ENCODE measurements at places on chromosomes 6 and 20. TPM values are rescaled to one million over a fixed set of nuclear protein-coding genes. Genes with fewer than 3 reads are reported as not detected.

DNA sequence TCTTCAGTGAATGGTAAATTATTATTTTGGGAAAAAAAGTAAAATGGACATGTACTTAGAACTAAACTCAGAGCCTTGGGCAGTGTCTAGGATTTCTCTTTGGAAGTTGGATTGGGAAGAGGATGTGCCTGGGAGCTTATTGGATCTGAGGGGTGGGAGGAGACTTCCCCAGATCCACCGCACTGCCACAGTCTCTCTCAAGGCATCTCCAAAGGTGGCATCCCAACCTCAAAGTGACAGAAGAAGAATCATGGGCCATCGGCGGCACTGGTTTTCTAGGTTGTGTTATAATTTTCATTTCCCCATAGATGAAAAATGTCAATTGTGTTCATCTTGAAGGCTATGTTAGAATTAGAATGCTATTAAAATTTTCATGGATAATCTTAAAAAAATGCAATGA, 66.8 kb upstream of the CD93 start:
- DNase-seq = no peak

DNA sequence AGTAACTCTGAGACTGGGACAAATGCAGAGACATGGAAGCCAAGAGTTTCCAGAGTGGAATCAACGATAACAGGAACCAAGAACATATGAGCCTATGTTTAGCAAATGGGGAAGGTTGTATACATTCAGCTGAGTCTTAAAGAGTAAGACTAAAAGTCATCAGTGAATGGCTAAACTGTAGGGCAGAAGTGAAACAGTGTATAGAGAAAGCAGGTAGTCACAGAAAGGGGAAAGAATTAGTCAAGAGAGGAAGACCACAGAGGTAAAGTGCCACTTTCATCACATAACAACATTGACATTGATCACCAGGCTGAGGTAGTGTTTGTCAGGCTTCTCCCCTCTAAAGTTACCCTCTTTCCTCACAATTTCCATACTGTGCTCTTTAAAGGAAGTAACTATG, 306.5 kb upstream of the SPTLC3 start:
- no peak for DNase-seq

DNA sequence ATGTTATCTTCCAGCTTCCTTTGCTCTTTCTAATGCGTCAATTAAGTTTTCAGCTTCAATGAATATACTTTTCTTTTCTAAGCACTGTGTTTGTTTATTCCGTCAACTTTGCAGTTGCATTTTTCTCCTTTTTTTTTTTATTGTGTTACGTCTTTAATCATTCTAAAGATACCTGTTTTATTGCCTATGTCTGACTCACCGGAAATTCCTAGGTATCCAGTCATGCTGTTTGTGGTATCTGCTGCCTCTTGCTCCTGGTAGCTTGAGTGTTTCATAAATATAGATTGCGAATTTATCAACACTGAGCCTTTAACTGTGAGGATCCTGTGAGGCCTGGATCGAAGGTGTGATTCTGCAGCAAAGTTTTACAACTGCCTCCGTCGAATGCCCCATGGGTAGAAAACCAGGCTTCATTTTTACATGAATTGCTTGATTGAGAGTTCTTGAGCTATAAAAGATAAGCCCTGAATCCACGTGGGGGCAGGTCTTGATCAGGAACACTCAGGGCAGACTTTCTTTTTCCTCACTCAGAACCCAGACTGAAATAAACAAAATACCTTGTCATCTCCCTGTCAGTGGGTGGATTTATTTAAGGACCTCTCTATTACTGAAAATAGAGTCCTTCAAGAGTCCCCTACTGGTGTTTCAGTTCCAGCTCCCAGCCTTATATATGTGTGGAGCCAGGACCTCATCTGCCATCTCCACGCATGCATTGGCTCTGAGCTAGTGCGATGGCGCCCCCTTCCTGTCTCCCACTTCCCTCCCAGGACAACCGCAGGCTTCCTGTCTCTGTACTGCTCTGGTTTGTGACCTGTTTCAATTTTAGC, 60.1 kb upstream of the LRRC1 start:
- peak; percentile 37 for DNase-seq

- no peak for DNase-seq
Measured at GRCh38 chr20:16785226-16785625, 37.1 kb downstream of the OTOR start.

The SCGN gene
- not detected for total RNA-seq

- no peak for DNase-seq
Measured at GRCh38 chr6:137111296-137112066, 62.0 kb downstream of the IL22RA2 start.

GRCh38 chr6:73262671-73263569, at the start of gene KHDC1:
Gene KHDC1 (minus strand): TSS chr6:73263196. CDS start chr6:73242517, 20,679 bp downstream.
- DNase-seq = peak; percentile 83
